ENCODE measurements at places on chromosomes 13 and 19. TPM values are rescaled to one million over a fixed set of nuclear protein-coding genes. Genes with fewer than 3 reads are reported as not detected.

C1QTNF9 gene
- total RNA-seq, result not detected

ZBTB32 gene
- total RNA-seq, result not detected

CEP89 gene
- 25.4 TPM for total RNA-seq

ZSCAN4 gene
- not detected for total RNA-seq

NPHS1 gene
- 0.13 TPM for total RNA-seq

ATP4A gene
- total RNA-seq, result not detected

SLC17A7 gene
- under 0.01 TPM for total RNA-seq

C5AR1 gene
- not detected for total RNA-seq

PSG6 gene
- not detected for total RNA-seq

POGLUT2 gene
- 78.8 TPM for total RNA-seq

FXYD3 gene
- not detected for total RNA-seq

TNFSF11 gene
- total RNA-seq, result 1.5 TPM

SF3A2 gene
- total RNA-seq, result 83.1 TPM

CCNA1 gene
- total RNA-seq, result 1.3 TPM

KLK12 gene
- not detected for total RNA-seq

CRLF1 gene
- 0.65 TPM for total RNA-seq

WDR87 gene
- not detected for total RNA-seq

ZNF100 gene
- total RNA-seq, result 4.2 TPM

SLC6A16 gene
- total RNA-seq, result under 0.01 TPM

KLK15 gene
- not detected for total RNA-seq

ZNF419 gene
- total RNA-seq, result 3.7 TPM

Data from mesangial cell (primary cell).